Thyroid gland (tissue), 4 donors: ENCODE measurements at places on chromosomes 4 and X.

GRCh38 chr4:152773339-152773738, 6.2 kb downstream of the TIGD4 start:
- no peak for DNase-seq

DNA sequence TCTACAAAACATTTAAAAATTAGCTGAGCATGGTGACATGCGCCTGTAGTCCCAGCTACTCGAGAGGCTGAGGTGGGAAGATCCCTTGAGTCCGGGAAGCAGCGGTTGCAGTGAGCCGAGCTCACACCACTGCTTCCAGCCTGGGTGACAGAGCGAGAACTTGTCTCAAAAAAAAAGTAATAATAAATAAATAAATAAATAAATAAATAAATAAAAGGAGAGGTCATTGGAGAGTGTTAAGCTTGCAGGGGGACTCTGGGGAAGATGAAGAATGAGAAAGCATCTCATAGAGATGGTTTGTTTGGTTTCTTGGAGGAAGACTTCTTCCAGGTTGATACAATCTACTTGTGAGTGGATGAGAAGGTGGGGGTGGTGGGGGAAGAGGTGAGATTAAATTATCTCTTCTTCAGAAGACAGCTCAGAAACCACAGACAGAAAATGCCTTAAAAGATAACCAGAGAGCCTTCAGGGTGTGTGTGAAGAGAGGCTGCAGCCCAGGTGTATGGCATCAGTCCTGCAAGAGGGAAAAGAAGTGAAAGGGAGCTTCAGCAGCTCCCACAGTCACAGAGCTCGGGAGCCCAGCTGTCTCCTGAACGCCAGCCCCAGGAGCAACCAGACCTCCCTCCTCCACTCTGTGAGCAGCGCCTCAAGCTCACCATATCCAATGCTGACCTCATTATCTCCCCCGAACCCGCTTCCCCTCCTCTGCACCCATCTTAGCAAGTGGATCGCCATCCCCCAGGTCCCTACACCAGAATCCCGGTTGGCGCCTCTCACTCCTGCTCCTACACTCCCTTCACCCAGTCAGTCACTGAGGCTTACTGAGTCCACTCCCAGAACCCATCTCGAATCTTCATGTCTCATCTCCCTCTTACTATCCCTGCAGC, 48.2 kb downstream of the RBM47 start:
- no peak for DNase-seq

GRCh38 chr4:83723609-83724008, 187.7 kb downstream of the GPAT3 start:
- DNase-seq, result no peak

- no peak for DNase-seq
Measured at GRCh38 chr4:98773638-98774037, 115.2 kb upstream of the TSPAN5 start.

GRCh38 chr4:156948738-156949137, 22.9 kb downstream of the PDGFC start:
- DNase-seq, result no peak

DNA sequence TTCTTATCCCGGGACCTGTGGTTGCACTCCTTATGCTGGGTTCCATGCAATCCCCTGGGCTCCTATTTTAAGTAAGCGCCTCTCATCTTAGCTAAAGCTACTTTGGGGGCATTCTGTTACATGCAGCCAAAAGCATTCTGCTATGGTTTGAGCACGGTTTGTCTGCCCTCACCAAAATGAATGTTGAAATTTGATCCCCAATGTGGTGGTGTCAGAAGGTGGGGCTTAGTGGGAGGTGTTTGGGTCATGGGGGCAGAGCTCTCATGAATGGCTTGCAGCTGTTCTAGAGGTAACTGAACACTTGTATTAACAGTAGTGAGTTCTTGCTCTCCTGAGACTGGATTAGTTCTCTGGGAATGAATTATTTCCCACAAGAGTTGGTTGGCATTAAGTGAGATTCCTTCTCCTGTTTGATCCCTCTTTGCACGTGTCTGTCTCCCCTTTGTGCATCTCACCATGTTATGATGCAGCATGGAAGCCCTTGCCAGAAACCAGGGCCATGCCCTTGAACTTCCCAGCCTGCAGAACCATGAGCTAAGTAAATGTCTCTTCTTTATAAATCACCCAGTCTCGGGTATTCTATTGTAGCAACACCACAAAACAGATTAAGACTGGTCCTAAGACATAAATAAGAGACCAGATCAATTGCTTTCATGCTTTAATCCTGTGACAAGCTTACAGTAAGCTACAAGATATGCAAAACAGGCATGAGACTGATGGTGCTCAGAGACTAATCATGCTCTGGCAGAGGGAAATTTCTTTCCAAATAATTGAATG, 141.8 kb downstream of the TSPAN5 start:
- DNase-seq, result no peak

- DNase-seq, result peak; percentile 5
Measured at GRCh38 chrX:40314070-40314469, 216.3 kb upstream of the BCOR start.

DNA sequence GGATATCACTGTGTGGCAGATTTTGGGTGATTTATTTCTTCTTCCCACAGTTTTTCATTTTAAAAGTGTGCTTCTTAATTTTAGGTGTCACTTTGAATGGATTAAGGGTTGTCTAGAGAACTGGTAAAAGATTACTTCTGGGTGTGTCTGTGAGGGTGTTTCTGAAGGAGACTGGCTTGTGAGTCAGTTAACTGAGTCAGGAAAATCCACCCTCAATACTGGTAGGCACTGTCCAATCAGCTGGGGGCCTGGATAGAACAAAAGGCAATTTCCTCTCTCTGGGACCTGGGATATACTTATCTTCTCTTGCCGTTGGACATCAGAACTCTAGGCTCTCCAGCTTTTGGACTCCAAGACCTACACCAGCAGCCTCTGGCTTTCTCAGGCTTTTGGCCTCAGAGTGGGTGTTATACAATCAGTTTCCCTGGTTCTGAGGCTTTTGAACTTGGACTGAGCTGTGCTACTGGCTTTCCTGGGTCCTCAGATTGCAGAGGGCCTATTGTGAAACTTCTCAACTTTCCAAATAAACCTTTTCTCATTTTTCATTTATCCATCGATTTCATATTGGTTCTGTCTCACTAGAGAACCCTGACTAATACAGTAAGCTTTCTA, 413.1 kb downstream of the GBA3 start:
- no peak for DNase-seq

DNA sequence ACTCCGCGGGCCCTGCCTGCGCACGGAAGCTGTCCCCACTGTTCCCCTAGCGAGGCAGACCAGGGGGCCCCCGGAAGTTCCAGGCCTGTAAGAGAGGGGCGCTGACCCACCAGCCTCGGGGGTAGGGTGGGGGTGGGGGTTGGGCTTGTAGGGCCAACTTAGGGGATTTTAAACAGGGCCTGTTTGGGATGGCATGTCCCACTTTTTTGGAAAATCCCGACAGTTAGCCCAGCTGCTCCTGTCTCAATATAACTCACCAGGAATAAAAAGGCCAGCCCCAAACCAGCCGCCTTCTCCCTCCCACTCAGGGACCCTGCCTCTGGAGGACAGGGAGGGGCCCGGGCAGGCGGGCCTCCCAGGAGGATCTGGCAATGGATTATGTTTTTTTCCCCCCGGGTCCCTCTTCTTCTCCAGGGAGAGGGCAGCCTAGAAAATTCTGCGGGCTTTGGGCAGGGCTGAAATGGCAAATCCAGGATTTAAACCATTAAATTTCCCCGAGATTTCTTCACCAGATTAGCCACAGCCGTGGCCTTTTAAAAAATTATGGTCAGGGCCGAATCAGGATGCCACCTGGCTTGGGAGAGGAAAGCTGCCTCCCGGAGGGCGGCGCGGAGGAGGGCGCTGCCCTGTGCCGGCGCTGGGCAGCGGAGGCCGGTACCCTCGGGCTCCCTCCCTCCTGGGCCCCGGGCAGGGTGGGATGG, 957 bp downstream of the PPP2R2C start:
- DNase-seq, result no peak

DNA sequence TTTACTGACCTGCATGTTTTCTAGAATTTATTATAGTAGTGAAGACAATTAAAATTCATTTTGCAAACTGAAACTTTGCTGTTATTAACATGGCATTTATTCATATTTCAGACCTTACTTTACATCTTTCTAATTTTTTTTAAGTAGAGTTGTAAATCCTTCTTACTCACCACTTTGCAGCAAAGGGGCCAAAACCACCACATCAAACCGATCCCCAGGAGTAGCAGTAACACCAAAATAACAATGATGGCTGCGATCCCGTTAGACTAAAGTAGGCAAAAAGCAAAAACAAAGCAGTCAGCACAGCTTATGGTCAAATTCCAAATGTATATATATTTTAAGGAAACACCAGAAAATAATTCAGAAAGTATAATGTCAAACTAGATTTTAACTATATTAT, 64.7 kb downstream of the ANTXR2 start:
- DNase-seq, result no peak

DNA sequence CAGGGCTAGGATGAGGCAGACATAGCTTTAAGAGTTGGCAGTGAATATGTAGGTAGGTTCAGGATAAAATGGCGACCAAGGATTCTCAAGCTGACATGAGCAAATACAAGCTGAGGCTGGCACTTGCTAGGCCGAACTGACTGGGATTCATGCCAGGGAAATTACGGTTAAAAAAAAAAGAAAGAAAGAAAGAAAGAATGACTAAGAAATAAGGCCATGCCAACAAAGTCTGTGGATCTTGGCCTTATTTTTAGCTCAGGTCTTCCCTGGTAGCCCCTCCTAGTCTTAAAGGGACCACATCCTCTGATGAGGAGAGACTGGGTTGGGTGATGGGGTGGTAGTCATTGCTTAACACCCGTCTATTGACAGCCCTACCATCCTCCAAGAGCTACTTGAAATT, 64.4 kb upstream of the KLHL13 start:
- no peak for DNase-seq

- DNase-seq, result no peak
Measured at GRCh38 chrX:54560411-54560810, 30.4 kb downstream of the GNL3L start.

- no peak for DNase-seq
Measured at GRCh38 chr4:2036866-2037265, 22.3 kb upstream of the NAT8L start.

GRCh38 chrX:867966-868647, 237.5 kb downstream of the SHOX start:
- no peak for DNase-seq

GRCh38 chr4:109945056-109945455, 32.4 kb downstream of the EGF start:
- no peak for DNase-seq

GRCh38 chr4:187059021-187059420, 335.4 kb upstream of the FAT1 start:
- DNase-seq, result no peak

DNA sequence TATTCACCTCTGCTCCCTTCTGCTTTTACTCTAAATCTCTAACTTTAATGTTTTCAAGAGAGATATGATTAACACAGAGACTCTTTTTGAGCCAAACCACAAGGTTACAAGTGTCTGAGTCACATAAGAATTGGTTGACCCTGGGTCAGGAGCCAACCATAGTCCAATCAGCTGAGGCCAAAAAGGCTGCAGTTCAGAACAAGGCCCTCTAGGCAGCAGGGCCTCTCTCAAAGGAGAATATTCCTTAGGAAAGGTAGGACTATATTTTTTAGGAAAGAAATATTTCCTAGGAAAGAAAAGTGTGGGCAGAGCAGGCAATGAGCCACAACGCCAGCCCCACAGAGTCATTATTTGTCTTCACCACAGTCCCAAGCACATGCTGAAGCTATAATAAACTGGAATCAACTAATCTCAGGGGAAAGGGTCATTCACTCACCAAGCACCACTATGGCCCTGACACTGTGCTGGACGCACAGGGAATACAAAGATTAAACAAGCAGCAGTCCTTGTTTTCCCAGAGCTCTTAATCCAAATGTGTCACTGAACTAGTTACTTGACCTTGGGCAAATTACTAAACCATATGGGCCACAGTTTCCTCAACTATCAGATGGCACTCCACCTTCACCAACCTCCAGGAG, 2.2 kb downstream of the ATP8A1 start:
- peak; percentile 40 for DNase-seq

- no peak for DNase-seq
Measured at GRCh38 chr4:66804979-66805378, 740.3 kb downstream of the CENPC start.

DNA sequence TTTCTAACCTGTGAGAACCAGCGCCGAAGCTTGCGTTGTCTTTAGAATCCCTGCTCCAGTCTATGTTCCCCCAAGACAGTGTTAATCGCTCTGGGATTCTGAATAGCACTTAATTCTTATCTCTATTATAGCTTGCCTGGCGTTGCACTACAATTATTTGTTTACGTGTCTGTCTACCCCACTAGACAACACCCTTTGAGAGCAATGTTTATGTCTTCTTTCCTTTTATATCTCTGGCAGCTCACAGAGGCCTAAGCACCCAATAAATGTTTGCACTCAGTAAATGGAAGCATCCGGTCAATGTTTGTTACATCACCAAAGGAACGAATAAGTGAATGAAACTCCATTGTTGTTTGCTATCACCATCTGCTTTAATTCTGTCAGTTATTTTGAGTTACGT, 4.8 kb upstream of the NHS start:
- no peak for DNase-seq

GRCh38 chr4:22434895-22435294, 81.0 kb downstream of the ADGRA3 start:
- DNase-seq, result peak; percentile 63

DNA sequence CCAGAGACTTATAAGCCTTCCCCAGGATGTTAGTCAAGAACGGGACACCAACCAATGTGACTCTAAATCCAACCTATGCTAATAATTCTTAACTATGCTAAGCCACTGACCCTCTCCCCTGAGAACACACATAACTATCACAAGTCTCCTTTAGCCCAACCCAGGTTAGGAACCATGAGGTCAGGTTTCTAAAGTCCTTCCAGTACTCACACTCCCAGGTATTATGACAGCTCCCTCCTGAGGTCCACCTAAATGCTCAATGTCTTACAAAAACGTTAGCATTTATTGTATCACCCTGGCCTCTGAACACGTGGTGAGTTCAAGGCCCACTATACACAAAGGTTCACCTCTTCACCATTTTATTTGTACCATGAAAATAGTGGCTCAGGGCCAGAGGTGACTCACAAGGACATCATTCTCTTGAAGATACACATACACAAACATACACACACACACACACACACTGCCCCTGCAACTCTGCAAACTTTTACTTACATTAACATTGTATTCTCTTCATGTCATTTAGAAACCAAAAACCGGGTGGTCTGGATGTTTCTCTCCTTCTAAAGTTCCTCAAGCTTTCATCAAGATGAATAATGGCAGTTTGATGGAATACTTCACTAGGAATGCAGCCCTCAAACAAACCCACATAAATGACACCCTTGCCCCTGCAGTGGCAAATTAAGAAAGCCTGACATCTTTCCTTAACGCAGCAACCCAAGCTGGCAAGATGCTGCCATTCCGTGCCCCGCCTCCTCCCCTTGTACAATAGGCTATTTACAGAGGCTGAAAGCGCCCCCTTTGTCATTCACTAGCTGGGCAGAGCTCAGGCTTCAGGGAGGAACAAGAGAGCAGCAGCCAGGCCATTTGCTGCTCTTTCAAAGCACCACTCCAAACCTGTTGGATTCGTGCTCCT, 17.7 kb downstream of the ACSL1 start:
- DNase-seq, result peak; percentile 75
